Right renal cortex interstitium (tissue), 3 donors: ENCODE measurements at places on chromosomes 6 and 20. TPM values are rescaled to one million over a fixed set of nuclear protein-coding genes. Genes with fewer than 3 reads are reported as not detected.

Gene PTPRK
- polyA plus RNA-seq: 54.2 TPM

Gene OTOR
- polyA plus RNA-seq: not detected

Gene CD24
- polyA plus RNA-seq: 1,071 TPM

Gene HLA-DOA
- polyA plus RNA-seq: 5.4 TPM

Gene RHAG
- polyA plus RNA-seq: 0.67 TPM

Gene GSTA1
- 1.5 TPM for polyA plus RNA-seq

Gene DEFB124
- not detected for polyA plus RNA-seq

Gene SGK2
- 32.8 TPM for polyA plus RNA-seq

Gene BMP6
- polyA plus RNA-seq: 7.0 TPM

GRCh38 chr6:25511376-25511775 lies 140.6 kb upstream of the SCGN start:
- DNase-seq: no peak

GRCh38 chr6:75299801-75300530 lies 15.4 kb upstream of the TMEM30A start:
- no peak for DNase-seq

DNA sequence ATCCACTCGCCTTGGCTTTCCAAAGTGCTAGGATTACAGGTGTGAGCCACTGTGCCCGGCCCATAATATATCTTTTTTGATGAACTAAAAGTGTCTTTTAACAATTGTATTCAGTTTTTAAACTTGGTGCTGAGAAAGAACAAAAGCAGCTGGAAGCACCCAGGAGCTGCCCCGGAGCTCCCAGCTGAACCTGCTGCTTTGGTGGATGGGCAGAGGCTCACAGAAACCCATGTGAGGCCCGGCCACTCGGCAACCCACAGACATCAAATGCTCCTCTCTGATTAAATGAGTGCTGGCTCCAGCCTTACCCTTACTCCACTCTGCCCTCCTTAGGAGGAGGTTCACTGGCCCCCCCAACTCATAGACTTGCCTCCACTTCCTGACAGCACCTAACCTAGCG lies 59.4 kb upstream of the FRMD1 start:
- no peak for DNase-seq

- no peak for DNase-seq
Observed at GRCh38 chr6:75557068-75557467, 44.6 kb upstream of the SENP6 start.

GRCh38 chr6:155695495-155695894 lies 239.9 kb upstream of the NOX3 start:
- no peak for DNase-seq

- DNase-seq: no peak
Observed at GRCh38 chr6:119112812-119113530, 34.5 kb upstream of the FAM184A start.

- DNase-seq: no peak
Observed at GRCh38 chr6:3646616-3647362, 104.7 kb downstream of the PXDC1 start.

GRCh38 chr6:3534599-3534998 lies 77.7 kb upstream of the SLC22A23 start:
- DNase-seq: no peak

- DNase-seq: no peak
Observed at GRCh38 chr6:141103246-141103645, 1029.5 kb upstream of the GJE1 start.

DNA sequence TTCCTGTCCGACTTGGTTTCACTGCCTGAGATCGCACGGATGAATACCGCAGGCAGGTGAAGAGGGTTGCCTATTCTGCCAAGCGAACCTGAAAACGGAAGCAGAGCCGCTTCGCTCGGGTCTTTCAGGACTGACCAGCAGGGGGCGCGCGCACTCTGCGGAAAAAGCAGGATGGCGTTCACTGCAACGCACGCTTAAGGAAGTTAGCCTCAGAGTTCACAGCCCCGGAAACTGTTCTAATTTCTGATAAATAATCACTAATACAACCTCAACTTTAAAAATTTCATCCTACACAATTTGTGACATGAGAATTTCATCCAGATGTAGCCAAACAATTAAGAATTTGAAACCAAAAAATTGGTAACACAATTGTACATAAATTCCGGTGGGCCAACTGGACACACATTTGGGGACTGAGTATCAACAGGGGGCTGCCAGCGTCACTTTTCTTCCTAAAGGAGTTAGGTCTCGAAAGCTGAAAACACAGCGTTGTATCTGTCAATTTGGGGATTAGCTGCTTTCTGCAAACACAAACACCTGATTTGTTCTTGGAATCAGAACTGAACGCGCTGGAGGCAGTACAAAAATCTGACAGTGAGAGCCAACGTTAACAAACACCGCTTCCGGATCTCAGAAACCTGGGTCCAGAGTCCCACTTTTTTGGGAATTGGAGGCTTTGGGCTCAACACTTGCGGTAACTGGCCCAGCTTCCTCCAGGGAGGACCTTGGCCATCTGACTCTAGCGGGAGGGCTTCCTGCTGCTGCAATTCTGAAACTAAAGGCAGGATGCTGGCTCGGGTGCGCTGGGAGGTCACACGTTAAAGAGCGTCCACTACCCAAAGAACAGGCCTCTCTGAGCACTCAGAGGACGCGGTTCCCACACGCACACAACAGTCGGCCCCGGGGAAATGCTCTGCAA lies 8.8 kb downstream of the PXDC1 start:
- no peak for DNase-seq

DNA sequence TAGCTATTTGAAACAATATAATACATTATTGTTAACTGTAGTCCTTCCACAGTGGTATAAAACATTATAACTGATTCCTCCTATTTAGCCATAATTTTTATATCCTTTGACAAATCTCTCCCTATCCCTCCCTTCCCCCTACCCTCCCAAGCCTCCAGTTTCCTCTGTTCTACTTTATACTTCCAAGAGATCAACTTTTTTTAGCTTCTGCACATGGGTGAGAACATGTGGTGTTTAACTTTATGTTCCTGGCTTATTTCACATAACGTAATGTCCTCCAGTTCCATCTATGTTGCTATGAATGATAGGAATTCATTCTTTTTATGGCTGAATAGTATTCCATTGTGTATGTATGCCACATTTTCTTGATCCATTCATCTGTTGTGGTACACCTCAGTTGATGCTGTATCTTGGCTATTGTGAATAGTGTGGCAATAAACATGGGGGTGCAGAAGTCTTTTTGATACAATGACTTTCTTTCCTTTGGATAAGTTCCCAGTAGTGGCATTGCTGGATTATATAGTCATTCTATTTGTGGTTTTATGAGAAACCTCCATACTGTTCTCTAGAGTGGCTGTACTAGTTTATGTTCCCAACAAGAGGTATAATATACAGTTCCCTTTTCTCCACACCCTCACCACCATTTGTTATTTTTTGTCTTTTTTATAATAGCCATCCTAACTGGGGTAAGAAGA lies 205.0 kb downstream of the KCNQ5 start:
- no peak for DNase-seq

GRCh38 chr20:50284811-50285375 lies 94.3 kb downstream of the CEBPB start:
- no peak for DNase-seq

- no peak for DNase-seq
Observed at GRCh38 chr6:30876039-30876730, 8.1 kb upstream of the DDR1 start.

GRCh38 chr6:139602577-139602976 lies 228.1 kb upstream of the CITED2 start:
- no peak for DNase-seq

GRCh38 chr20:31881945-31882344 lies 11.5 kb downstream of the TTLL9 start:
- no peak for DNase-seq

- DNase-seq: no peak
Observed at GRCh38 chr6:36650848-36651478, 27.6 kb upstream of the CDKN1A start.

DNA sequence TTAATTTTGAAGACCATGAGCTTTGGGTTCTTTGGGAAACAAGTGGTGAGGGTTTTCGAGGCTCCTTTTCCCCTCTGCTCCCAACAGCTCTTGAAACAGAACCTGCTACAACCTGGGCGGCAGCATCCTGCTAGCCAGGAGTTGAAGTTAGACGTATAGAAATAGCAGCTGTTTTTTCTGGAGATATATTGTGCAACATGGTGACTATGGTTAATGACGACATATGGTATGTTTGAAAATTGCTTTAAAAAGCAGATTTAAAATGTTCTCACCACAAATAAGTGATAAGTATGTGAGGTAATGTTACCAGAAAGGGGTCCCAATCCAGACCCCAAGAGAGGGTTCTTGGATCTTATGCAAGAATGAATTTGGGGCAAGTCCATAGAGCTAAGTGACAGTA lies 138.9 kb downstream of the PDE7B start:
- no peak for DNase-seq

DNA sequence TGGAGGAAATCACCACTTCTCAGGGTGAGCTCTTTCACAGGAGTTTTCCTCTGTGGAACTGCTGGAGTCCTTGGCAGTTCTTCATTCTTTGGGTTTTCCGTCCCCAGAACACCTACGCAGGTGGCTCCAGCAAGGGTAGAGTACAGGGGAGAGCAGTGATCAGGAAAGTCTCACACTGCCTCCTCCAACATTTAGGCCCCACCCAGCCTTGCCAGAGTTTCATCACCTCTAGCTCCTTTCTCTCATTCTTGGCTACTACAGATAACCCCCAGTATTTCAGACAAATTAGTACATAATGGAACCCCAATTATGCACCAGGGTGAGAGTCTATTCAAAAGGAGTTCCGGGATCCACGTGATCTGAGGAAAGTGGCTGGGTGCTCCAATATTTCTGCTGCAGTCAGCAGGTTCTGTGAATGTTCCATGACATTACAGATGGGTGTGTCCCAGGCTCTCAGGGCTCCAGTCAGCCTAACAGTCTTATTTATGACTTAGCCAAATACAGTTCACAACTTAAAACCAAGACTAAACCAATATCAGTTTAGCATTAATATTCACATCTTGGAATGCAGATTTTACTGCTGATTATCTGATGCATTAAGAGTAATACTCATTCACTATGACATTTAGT lies 44.6 kb downstream of the GPR63 start:
- DNase-seq: no peak

GRCh38 chr6:158253248-158253647 lies 59.0 kb upstream of the TULP4 start:
- DNase-seq: no peak
